ENCODE measurements at places on chromosomes 5 and 9.
A peak's percentile ranks its signal among the peaks of the same experiment; 100 is the strongest.

DNA sequence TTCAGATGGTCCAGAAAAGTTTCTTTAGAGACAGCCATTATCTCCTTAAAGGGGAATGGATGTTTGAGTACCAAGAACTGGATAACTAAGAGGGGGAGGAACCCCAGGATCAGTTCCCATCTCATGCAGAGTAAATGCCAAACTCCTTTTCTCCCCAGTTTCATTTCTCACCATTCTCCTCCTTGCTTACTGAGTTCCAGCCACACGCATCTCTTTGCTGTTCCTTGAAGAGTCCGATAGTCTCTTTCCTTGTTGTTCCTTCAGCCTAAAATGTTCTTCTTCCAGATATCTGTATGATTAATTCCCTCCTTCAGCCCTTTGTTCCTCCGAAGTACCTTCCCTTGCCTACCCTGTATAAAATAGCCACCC lies 30.0 kb downstream of the KDM4C start:
- no peak for DNase-seq

- DNase-seq, result no peak
These were observed 70.7 kb upstream of the DHFR start for GRCh38 chr5:80725446-80725845.

DNA sequence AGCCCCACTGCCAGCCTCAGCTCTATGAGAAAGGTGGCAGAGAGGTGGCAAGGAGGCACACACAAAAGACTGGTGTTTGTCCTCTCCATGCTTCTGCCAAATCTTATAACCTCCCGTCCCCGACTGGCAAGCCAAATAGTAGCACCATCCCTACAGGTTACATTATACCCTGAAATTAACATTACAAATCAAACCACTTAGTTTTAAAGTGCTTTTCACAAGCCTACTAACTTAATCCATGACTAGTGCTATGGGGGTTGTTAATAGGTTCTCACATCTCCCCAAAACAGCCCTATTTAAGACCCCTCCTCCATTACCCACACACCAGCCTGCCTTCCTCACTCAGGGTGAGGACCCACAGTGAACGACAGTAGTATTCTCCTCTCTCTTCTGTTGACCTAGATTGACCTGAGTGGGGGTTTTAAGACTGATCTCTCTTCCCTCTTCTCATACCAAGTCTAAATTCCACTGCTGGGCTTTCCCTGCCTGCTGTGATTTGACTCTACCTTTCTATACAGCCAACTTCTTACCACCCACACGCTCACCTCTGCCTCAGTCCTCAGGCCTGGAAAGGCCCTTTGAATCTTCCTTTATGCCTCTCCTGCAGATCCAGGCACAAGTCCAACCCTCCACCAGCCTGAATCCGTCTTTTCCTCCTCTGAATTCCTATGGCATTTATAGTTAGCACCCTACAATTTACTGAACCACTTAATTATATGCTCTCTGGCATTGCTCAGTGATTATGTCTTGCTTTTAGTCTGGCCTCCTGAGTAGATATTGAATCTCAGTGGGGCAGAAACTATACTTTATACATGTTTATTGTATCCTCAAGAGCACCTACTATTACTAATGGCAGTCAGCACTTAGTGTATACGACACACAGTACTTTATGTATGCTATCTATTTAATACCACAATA lies 116.1 kb downstream of the TMEM174 start:
- no peak for DNase-seq

- DNase-seq, result no peak
These were observed 126.4 kb upstream of the ZNF366 start for GRCh38 chr5:72633649-72634048.

- DNase-seq, result no peak
These were observed 36.9 kb upstream of the FCN2 start for GRCh38 chr9:134843740-134844139.

GRCh38 chr5:108487951-108488350 lies 106.1 kb upstream of the FBXL17 start:
- no peak for DNase-seq

GRCh38 chr5:38621840-38622437 lies 65.5 kb upstream of the LIFR start:
- DNase-seq, result no peak

DNA sequence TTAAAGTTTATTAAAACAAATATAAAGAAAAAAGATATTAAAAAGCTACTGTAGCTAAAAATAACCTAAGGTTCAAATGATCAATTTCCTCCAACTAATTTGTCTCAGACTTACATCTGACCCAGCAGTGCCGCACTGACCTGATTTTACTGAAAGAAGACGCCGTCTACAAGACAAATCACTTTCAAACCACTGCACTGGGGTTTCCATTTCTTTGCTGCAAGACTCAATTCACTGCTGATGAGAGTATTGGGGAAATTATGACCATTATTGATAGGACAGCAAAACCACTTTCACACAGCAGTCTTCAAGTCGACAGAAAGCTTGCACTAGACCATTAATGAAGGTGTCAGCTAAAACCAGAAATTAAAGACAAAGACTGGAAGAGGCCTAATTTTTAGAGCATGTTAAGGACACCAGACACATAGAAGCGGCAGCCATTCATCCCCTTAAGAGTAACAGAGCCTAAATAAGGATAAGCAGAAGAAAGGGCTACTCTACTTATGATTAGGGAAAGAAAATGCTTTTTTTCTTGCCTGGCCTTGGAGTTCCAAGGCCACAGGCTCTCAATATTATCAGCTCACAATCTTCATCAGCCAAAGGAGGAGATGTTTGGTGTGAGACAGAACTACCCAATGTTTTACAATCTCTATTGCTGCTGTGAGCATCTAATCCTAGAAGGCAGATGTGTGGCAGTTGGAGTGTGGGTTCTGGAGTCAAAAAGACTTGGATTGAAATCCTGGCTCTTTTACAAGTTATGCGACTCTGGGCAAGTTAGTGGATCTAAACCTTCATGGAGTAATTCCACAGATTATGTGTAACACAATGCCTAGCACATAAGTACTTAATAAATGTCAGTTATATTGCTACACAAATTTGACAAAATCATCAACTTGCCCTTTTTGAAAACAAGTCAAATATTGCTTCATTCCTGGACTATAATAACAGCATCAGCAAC lies 190.7 kb downstream of the MAPKAP1 start:
- DNase-seq, result no peak

- no peak for DNase-seq
These were observed 36.1 kb downstream of the STRBP start for GRCh38 chr9:123232332-123232731.

GRCh38 chr5:31855134-31856040 lies 216.5 kb downstream of the PDZD2 start:
- no peak for DNase-seq

DNA sequence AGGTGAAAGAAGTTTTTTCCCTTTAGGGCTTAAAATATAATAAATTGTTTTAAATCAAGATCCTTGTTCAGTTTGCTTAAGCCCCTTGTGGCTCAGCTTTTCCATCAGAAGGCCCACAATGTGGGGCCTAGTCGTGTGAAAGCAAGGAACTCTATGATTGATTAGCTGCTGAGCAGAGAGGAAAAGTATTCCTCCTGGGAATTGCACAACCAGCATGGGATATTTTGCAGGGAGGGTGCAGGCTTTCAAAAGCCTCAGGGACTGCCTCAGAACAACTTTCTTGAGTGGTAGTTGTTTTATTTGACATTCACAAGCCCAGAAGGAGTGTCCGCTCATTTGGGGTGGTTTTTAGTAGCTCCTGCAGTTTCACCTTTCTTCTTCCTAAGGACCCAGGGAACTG lies 19.8 kb downstream of the TTC23L start:
- DNase-seq, result no peak

GRCh38 chr9:105858877-105859276 lies 164.5 kb downstream of the TMEM38B start:
- DNase-seq, result peak; percentile 48

- DNase-seq, result no peak
These were observed 16.5 kb downstream of the SPARC start for GRCh38 chr5:151670083-151670686.

DNA sequence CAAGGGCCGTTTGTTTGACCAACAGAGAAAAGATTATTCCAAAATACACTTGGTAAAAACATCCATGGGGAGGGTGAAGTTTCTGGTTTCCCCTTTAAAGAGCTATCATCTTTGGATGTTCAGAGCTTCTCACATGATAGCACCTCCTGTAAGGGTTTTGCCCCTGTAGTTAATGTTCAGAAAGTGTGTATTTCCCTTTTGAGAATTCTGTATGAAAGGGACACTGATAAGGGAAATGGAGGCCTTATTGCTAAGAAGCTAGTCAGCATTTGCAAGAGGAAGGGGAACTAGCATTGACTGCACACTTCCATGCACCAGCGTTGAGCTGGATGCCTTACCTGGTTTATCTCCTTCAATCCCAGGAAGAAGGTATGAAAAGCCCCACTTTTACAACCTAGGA lies 31.5 kb upstream of the C5orf58 start:
- DNase-seq, result no peak

GRCh38 chr9:588981-589380 lies 252.5 kb upstream of the DMRT1 start:
- no peak for DNase-seq

- DNase-seq, result peak; percentile 35
These were observed 78.6 kb downstream of the AMBP start for GRCh38 chr9:113999256-114000062.

DNA sequence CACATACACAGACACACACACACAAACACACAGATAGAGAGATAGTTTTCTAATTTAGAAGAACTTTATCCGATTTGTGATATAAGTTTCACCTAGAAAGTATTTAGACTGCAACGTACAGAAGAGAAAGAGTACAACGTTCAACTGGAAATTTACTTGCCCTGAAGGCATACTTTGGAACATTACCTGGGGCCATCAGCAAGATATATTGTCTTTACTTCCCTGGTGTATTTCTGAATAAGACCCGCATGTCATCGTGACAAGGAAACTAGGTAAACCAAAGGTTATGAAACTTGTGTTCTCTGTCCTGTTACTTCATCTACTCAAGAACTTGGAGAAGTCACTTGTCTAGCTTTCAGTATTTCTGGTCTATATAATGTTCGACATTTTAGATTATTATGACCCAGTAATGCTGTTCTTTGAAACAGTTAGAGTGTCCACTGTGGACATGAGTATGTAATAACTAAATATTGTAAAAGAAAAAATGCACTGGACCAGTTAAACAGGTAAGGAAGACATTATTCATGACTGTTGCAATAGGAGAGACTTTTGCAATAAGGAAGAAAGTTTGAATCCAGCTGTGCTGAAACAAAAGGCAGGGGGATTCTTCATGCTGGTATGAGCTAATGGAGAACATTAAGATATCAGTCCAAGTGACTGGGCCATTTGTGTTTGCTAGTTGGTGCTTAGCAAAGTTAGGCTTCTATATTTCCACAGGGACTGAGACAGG lies 1791.1 kb downstream of the MAT2B start:
- DNase-seq, result no peak

GRCh38 chr5:76742583-76742982 lies 26.7 kb downstream of the F2R start:
- DNase-seq, result peak; percentile 26

DNA sequence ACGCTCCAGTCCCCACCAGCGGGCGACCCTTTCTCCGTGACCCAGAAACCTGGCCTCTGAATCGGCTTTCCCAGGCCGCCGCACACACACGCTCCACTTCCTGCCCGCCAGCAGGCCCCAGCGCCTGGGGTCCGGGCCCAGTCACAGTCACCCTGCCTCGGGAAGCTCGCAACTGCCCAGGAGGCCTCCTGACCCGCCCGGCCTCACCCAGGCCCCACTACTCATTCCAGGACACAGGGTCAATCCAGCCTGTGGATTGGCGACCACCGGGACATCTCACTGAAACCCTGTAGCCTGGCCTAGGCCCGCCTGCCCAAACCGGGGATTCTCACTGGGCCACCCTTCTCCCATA lies 2.7 kb upstream of the IRX4 start:
- DNase-seq, result no peak

DNA sequence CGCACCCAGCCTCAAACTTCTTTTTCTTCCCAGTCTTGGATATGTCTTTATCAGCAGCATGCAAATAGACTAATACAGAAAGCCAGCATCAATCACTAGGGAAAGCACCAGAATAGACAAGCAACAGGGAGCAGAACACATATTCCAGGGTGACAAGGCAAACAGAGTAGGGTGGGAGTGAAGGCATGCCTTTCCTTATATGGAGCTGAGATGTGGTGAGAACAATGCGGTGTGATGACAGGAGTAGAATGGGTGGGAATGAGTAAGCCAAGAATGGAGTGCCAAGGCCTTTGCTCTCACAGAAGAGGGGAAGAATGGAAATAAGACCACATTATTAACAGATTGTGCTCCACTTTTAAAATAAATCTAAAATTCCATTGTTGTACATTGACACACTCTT lies 115.6 kb downstream of the CETN3 start:
- DNase-seq, result no peak

GRCh38 chr5:173771121-173771724 lies 116.9 kb upstream of the CPEB4 start:
- DNase-seq, result no peak

DNA sequence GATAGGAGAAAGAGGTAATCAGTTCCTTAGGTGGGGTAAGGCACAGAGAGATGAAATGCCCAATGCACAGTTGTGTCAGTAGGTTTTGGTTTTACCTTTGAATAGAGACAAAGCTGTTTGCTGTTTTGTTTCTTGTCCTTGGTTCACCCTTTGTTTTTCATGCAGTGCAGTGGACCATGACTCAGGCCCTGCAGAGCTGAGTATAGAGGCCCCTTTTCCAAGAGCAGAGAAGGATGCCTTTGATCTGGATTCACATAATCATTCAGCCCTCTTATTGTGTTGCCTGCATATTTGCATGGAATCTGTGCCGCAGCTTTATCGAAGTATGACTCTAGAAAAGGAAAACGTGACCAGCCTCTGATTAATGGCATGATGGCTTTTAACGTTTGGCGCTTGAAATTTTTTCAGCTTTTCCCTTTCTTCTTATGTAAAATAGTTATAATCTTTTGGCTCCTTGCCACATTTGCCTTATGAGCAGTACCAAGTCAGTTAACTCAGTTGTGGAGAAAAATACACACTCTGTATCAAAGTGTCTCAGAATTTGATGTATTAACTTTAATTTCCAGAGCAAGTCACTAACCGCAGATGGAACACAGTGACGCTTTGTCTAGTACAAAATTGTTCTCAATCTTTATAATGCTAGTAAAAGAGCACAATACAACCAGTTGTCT lies 197.6 kb downstream of the KDM4C start:
- DNase-seq, result no peak

GRCh38 chr5:65808818-65809217 lies 86.8 kb downstream of the NLN start:
- DNase-seq, result no peak

- DNase-seq, result no peak
These were observed 64.2 kb downstream of the DCP2 start for GRCh38 chr5:113040672-113041260.

DNA sequence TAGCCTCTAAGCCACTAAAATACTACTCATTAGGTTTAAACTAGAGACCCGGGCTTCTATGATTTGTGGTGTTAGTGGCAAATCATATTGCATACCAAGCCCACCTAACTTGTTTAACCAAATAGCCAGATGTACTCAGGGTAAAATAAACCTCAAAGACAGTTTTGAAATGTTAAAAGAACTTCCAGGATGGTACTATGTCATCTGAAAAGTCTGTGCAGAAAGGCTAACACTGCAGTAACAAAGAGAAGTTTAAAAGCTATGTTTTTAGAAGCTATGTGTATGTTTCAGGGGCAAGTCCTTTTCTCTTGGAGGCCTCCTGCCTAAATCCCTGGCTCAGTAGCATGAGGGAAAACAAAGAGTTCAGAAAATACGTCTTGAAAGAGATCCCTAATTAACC lies 84.9 kb upstream of the IL7R start:
- DNase-seq, result no peak

All from activated CD8-positive, alpha-beta memory T cell treated with anti-CD3 and anti-CD28 coated beads, Interleukin-2, amount 10 ng/mL, durations not matched to agents 7 days and 5 days (primary cell).